Activated T-cell treated with anti-CD3 and anti-CD28 coated beads for 4 hours (primary cell): ENCODE measurements at places on chromosomes 1 and 21.

- no peak for DNase-seq
Observed at GRCh38 chr1:228445843-228446650, 29.4 kb upstream of the TRIM17 start.

GRCh38 chr1:156115514-156116374, 1.2 kb downstream of the LMNA start:
- no peak for DNase-seq

- no peak for DNase-seq
Observed at GRCh38 chr1:99429754-99430153, 165.5 kb downstream of the PLPPR4 start.

DNA sequence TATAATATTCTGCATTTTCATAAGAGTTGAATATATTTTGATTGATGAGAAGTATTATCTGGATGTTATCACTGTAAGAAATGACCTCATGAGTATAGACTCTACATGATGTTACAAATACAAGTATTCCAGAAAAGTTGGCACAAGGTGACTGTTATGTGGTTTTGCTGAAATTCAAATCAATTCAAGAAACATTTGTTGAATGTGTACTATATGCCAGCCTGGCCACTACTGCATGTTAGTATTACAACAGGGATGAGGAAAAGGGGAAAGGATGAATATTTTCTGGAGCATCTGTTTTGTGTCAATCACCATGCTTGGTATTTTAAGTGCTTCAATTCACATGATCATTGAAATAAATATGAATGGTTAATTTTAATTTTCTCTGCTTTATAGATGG, 250.9 kb upstream of the PBX1 start:
- no peak for DNase-seq

GRCh38 chr1:201896951-201897391, 8.3 kb downstream of the SHISA4 start:
- no peak for DNase-seq

DNA sequence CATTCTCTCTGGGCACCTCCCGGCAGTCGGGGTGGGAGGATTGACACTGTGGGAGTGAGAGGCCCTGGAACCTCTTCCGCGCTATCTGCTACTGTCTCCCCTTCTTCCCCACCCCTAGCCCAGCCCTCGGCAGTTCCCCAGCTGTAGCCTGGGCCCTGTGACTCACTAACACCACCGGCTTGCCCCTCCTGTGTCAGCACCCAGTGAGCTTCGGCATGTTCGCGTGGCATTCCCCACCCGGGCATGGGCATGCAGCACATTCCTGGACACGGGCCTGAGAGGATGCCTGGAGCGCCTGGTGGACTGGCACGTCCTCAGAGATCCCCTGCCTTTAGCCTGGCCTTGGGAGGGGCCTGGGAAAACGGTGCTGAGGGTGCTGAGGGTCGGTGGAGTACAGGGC, 1.3 kb downstream of the CDK18 start:
- DNase-seq = no peak

DNA sequence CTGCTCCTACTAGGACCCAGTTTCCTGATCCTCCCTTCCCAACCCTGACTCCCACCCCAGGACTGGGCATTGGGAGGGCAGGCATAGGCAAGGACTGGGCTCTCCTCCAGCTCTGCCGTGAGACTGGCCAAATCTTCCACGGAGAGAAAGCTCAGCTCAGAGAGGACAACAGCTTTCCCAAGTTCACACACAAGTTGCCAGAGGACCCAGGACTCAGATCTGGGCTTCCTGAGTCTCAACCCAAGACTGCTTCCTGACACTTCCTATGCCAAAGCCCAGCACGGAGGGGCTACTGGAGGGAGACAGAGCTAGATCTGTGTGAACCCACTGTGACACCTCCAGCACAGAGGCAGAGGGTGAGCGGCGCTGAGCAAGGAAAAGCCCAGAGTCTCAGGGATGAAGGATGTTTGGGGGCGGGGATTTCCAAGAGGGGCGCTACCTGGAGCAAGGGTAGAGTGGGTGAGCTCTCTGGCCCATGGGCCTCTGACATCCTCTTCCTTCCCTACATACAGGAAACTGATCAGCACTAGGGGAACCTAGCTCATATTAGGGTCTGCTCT, 7.1 kb downstream of the PDZK1IP1 start:
- DNase-seq = no peak

DNA sequence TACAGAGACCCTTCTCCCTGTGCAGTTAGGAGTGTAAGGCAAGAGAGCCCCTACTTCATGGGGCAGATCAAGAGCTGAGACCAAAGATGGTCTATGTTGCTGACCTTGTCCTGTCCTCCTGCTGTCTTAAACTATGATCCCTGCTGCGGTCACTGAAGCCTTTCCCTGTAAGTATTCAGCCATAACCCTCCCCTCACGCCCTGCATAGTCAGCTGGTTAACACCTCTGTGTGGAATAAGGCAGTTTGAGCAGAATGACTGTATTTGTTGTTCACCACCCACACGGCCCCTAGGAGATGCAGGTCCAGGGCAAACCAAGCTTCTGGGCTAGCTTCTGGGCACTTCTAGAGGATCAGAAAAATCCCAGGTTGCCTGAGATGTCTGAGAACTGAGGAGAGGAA, 356 bp downstream of the TSPAN1 start:
- no peak for DNase-seq

DNA sequence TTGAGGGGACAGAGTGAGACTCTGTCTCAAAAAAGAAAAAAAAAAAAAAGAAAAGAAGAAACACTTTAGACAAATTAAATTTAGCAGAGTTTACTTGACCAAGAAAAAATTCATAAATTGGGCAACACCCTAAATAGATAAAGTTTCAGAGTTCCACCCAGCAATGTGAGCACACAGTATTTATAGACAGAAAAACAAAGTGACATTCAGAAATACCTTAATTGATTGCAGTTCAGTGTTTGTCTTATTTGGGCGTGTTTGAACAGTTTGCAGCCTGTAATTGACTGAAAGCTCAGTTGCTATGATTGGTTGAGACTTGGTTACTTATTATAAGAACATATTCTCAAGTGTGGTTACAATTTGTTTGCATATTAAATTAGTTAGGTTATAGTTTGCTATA, 603.5 kb upstream of the NEGR1 start:
- no peak for DNase-seq

DNA sequence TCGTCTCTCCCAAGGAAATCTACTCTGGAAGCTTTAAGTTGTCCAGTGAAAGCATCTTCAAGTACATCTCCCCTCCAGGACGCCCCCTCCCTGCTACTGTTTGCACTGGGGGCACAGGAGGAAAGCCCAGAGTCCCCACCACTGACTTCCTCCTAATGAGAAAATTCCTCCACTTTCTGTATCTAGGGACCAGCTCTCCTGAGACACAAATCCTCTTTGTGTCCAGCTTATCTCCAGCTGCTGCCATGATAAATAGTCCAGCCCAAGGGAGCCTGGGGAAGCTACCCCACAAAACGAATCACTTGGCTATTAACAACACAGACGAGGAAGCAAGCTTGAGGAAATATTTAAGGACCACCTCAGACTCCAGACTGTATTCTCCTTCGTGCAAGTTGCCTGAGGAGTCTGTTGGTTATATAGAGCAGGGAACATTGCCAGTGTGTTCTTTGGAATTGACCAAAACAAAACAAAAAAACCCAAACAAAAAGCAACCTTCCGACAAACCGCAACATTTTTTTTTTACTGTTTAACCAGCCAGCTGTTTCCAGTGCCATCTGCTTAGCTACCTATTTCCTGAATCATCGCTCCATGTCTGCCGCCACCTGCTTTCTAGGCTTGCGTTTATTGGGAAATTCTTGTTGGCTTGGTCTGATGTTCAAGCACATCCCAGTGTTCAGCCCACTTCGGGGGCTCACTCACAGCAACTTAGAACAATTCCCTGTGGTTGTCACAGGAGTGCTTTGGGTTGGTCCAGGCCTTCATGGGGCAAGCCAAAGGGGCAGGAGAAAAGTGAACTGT, 7.7 kb downstream of the C1orf226 start:
- DNase-seq = no peak

GRCh38 chr1:193699261-193699660, 512.8 kb upstream of the B3GALT2 start:
- DNase-seq = no peak

DNA sequence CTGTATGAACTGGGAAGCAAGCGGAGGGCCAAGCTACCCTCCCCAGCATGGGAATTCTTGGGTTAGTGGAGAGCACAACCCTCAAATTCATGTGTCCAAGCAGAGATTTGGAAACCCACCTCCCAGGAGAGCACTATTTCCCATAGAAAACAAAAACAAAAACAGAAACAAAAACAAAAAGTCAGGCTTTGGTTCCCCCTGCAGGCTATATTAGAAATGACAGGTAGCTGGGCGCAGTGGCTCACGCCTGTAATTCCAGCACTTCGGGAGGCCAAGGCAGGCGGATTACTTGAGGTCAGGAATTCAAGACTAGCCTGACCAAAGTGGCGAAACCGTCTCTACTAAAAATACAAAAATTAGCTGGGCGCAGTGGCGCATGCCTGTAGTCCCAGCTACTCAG, 10.8 kb downstream of the MINDY1 start:
- DNase-seq = no peak

GRCh38 chr1:150545486-150546032, 3.6 kb upstream of the ADAMTSL4 start:
- no peak for DNase-seq

GRCh38 chr1:169694304-169695075, 16.9 kb downstream of the SELL start:
- DNase-seq = no peak

DNA sequence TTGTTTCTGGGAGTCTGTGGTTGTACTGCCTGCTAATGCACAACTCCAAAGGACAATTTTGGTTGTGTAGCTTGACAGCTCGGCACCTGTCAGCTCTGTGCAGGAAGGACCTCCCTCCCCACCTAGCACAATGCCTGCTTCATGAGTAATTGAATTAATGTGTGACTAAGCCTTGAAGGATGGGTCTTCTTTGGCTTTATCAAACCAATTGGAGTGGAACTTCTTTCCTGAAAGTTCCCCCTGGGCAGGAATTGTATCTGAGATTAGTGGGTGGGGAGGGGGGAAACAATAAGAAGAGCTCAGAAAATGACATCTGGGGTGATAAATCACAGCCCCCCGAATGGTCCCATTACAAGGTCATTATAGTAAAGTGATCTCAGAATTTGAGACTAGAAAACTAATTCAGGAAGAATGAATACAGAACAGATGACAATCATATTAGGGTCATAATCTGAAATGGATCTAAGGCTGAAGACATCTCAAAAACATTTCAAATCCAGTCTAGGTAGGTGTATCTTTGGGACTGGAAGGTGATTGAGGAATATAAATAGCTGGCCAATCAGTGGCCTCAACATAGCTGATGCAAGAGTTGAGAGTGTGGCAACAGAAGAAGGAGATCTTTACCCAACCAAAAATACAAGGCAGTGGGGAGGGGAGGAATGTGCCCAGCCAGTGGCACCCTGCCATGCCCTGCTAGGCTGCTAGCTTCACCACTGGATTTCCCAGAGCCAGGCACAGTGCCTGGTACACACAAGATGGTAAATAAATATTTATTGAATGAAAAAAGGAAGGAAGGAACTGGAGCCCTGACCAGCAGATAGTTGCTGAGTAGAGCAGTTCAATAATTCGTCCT, 10.1 kb upstream of the SESN2 start:
- no peak for DNase-seq

GRCh38 chr1:34266127-34266951, 89.6 kb downstream of the C1orf94 start:
- no peak for DNase-seq

- no peak for DNase-seq
Observed at GRCh38 chr1:225658041-225658440, 5.1 kb upstream of the ENAH start.

DNA sequence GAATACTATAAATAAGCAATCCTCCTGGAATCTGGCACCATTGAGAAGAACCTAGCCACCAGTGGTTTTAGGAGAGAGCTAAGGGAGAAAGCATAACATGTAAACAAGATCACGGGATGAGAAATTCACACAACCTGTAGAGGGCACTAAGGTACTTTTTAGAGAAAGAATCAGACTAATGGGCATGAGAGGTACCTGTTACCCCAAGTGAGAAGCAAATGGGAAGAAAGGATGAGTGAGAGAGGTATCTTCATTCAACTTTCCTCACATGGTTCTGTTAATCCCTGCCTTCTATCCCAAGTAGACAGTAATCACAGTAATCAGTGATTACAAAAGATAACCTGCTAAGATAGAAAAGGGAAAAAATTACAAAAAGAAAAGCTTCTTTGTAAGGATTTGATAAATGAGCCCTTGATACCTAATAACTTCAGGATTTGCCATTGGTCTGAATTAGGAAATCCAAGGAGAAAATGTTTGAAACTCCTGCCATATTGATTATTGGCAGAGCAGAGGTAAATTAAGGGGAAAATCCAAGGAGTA, 251.1 kb upstream of the ADGRL2 start:
- DNase-seq = no peak

DNA sequence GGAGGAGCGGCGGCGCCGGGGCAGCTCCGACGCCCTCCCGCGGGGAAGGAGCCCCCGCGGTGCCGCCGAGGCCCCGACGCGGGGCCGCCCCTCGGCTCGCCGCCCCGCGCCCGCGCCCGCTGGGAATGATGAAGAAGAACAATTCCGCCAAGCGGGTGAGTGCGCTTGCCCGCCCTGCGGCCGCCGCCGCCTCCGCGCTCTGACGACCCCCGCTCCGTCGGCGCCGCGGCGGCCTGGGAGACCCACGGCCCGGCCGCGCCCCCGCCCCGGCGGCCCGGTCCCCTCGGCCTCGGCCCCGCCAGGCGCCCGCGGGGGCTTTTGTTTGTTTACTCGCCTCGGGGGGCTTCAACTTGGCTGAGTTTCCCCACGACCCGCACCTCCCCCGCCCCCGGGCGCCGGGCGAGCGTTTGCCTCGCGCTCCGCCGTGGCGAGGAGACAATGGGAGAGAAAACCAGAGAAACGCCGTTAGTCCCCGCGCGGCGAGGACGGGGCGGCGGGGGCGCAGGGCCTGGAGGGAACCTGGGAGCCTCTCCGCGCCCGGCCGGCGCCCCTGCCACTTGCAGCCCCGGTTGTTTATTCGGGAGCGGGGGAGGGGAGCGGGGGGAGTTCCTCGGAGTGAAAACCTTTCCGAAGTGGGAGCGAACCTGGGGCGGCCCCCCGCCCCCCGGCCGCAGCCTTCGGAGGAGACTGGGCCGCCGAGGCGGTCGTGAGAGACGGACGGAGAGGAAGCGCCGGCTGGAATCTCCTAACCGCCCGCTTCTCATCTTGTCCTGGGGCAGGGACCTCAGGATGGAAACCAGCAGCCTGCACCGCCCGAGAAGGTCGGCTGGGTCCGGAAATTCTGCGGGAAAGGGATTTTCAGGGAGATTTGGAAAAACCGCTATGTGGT, 661 bp downstream of the PLEKHO1 start:
- DNase-seq = peak; percentile 11
